ENCODE measurements at places on chromosomes 6 and 20.

DNA sequence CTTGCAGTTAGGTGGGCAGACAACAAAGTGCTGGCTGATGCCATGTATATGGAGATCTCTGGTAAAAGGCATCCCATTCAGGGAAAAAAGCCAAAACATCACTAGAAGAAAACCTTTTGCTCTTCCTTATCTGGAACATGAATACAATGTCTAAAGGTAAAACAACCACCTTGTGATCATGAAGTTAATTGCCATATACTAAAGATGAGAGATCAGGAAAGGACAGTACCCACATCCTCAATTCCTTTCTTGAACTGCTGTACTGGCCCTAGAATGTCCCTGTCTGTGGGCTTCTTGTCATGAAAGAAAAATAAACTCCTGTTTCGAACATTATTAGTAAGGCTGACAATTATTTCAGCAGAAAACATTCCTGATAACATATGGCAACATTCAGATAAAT is 19.3 kb downstream of the DEK start:
- no peak for DNase-seq

GRCh38 chr6:52363228-52363867 is 1.4 kb downstream of the PAQR8 start:
- DNase-seq = no peak

DNA sequence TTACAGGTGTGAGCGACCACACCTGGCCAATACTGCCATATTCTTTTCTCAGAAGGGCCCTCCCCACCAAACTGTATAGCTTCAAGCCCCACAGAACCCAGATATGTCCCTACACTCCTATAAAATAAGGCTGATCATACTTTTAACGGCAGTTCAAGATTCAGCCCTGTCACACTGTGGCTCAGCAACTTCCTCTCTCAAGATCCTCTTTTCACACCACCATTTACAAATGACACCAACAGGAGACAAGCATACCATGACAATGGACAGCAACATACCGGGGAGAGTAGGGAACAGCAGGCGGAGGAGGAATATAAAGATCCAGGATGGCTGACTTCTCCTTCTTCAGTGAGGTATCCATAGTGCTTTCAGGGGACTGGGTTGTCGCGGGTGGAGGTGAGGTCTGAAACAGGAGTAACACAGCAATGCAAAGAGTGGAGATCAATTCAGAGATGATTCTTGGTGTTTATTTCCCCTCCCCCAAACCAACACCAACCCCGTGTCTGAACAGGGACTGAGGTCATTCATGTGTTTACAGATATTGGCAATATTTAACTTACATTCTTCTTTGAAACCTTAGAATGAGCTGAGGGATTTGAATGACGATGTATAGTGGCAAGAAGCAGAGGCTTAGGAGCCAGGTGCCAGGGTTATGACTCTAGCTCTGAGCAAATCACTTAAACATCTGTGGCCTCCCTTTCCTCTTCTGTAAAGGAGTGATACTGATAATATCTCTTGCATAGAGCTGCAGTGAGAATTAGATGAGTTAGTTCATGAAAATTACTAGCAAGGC is 57.6 kb upstream of the IPCEF1 start:
- peak; percentile 95 for DNase-seq

DNA sequence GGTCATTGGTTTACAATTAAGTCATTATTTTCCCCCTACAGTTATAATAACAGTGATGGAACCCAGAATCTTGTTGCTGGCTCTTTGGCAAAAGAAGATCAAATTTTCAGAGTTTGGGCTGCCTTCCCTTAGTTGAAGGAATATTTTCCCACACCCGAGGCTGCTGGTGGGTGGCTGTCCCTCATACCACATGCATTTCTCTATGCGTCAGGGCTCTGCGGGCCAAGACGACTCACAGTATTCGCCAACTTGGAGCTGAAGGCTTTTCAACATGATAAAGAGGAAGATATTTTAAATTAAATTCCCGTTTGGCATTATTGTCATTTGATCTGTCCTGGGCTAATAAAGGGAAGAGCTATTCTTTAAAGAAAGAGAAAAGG is 102.2 kb upstream of the SASH1 start:
- DNase-seq = no peak

- no peak for DNase-seq
Observed at GRCh38 chr20:7136886-7137285, 369.4 kb downstream of the BMP2 start.

DNA sequence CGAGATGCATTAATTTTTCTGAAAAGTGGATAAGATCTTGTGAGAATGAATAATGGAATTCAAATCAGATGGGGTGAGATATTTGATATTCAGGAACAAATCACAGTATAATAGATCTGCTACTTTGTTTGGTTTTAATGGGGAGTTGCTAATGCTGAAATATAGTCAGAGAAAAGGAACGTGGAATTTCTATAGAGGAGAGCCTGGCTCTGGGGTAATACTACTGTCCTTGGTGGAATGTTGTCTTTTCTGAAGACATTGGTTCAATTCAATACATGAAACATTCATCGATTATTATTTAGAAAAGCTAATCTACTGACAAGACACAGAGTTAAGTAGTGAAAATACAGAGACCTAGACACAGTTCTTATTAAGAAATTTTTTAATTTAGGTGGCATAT is 108.6 kb downstream of the ESR1 start:
- no peak for DNase-seq

DNA sequence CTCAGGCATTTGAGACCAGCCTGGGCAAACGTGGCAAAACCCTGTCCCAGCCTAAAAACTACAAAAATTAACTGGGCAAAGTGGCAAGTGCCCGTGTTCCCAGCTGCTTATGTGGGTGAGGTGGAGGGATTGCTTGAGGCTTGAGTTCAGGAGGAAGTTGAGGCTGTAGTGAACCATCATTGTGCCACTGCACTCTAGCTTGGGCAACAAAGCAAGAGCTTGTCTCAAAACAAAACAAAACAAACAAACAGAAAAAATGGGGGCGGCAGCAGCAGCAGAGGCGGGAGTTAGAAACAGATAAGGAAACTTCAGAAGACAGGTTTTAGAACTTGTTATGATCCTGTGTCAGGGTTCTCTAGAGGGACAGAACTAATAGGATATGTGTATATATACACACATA is 49.0 kb downstream of the SCAF8 start:
- no peak for DNase-seq

DNA sequence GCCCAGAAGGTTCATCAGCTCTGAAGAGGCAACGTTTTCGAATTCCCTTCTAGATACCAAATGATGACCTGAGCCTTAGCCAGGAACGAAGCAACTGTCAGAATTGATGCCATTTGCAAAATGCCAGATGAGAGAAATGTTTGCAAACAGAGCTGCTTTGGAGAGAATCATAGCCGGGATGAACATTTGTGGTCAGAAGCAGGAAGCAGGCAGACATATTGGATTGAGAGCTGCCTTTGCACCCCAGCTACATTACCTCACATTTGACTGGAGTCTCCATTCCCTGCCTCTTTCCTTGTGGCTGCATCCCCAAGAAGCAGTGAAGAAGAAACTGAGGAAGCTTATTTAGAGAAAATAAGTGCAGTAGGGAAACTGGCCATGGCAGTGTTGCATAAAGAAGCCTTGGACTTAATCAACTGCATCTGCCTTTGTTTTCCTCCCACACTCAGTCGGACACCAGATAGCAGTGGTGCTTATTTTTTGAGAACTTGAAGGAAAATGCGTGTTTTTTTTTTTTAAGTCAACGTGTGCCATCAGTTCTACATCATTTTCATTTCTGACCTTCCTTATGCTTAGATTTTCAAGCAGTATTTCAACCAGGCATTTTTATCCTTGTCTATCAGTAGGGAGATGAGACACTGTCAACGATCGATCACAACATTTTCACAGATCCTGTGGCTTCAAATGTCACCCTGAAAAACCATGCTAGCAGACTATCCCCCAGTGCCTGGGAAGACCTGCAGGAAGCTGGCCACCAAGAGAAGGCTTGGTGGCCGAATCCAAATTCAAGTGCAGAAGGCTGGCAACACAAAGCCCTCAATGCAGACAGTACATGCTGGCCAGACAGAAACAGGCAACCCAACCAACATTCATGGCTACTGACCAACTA is 541.2 kb upstream of the JARID2 start:
- no peak for DNase-seq

DNA sequence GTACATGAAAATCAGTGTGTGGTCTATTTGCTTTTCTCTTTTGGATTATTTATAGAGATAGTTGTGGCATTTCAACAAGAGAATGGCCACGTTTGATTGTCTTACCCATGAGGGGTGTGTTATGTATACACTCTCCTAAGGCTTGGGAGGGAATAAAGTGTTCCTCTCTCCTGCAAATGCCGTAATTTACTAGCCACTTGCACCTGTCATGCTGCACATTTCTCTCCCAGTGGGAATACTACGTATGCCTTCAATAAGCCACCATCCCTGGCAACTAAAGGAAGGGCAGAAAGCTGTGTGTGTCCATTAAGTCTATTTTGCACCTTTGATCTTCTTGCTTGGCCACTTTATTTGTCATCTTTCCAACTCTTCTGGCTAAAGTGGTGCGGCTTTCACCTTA is 541.2 kb downstream of the QKI start:
- DNase-seq = no peak

GRCh38 chr20:50149481-50150254 is 3.9 kb downstream of the PEDS1 start:
- no peak for DNase-seq

GRCh38 chr20:43450841-43451799 is 6.6 kb upstream of the SRSF6 start:
- DNase-seq = no peak

GRCh38 chr6:35505999-35506412 is 6.7 kb downstream of the TULP1 start:
- no peak for DNase-seq

DNA sequence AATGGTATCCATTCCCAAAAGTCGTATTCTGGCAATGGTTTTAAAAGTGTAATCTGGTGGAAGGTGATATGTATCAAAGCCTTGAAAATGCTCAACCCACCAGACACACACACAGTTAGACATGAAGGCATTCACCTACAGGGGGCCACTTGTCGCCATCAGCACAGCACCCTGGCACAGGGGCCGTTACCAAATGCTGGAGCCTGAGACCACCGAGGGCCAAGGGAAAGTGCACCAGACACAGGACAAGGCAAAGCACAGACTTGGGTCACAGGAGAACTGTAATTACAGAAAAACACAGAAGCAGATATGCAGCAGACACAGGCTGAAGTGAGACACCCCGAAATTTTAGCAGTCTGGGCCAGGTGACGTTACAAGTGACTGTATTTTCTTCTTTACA is 9.3 kb downstream of the TAF4 start:
- no peak for DNase-seq

DNA sequence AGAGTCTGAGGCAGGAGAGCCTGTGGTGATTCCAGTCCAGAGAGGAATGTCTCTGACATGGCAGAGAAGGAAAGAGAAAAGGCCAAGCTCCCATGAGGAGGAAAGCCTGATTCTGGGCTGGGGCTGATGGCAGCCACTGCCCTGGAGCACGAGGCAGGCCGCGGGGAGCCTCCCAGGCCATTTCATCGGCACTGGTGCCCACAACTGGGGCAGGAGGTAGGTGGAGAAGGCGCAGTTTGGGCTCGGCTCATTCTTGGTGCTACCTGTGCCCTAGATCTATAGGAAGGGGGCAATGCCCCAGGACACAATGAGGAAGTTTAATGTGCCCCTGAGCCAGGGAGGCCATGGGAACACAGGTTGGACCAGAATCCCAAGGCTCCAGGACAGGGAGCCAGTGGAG is 2.6 kb upstream of the TREML1 start:
- no peak for DNase-seq

GRCh38 chr6:113587078-113587699 is 270.0 kb upstream of the MARCKS start:
- no peak for DNase-seq

DNA sequence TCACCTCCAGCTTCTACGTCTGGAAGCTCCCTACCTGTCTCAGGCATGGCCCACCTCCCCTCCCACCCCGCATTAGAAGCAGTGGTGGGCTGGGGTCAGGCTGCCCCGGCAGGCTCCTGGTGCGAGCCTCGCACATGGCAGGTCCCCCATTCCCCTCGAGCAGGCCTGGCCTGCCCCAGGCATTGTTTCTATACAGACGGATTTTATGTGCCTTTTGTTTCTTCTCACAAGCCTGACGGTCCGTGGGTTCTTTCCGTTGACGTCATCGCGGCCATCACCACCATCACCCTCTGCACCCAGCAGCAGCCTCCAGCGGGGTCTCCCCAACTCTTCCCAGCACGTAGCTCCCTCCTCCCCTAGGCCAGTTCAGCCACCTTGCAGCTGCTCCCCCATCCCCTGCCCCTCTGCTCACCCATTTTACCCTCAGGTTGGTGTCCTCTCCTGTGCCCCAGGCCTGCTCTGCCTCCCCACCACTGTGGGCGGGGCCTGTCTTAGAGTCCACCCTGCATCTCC is 4.6 kb downstream of the CST7 start:
- no peak for DNase-seq

GRCh38 chr20:23187751-23188150 is 101.6 kb upstream of the CD93 start:
- no peak for DNase-seq

DNA sequence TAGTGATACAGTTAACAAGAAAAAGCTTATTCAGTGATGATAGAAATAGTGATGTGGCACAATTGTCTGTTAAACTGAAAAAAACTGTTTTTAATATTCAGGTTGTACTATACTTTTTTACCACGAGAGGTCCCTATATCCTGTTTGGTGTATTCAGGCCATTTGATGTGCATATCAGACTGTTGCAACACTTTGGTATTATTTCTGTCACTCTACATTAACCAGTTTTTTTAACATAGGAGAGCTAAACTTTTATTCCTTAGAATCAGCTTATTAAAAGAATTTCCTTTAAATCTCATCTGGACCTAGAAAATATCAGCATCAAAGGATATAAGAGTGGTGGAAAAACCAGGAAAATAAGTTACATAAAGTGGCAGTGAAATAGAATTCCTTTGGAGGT is 36.8 kb downstream of the TSPYL4 start:
- peak; percentile 62 for DNase-seq

DNA sequence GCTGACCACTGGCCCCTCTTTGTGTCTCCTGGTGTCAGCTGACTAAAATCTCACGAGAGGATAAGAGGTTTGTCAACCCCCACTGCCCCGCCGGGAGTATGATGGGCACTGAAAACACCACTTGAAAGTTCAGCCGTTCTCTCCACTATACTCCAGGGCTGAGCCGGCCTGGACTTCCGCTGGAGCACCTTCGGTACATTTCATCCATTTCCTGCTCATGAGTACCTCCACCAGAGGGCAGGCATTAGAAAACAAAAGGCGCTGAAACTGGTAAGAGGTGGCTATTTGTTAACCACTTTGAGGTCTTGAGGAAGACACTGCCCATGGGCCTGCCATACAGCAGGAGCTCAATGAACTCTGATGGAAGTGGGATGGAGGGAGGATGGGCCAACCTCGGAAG is 17.9 kb upstream of the ANKRD60 start:
- DNase-seq = peak; percentile 8

GRCh38 chr6:138973466-138974153 is 14.4 kb downstream of the REPS1 start:
- DNase-seq = no peak

- no peak for DNase-seq
Observed at GRCh38 chr6:126945150-126945685, 173.3 kb upstream of the RSPO3 start.
